ENCODE measurements at places on chromosomes 1 and 21.

DNA sequence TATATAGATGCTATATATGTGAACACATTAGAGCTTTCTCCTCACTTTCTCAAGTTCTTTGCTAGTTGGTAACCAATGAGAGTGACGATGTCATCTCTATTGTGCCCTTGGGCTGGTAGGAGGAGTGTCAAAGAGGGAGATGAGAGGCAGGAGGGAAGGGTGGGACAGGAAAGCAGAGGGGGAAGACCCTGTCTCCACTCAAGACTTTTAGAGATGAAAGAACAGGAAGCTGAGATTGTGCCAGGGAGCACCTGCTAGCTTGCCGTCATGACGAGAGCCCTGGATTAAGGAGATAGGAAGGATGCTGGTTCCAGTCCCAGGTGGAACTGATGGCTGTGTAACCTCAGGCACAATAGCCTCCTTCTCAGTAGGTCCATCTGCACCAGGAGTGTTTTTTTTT lies 16.7 kb downstream of the CNR2 start:
- DNase-seq, result no peak

GRCh38 chr1:119680723-119681122 lies 31.0 kb upstream of the PHGDH start:
- no peak for DNase-seq

DNA sequence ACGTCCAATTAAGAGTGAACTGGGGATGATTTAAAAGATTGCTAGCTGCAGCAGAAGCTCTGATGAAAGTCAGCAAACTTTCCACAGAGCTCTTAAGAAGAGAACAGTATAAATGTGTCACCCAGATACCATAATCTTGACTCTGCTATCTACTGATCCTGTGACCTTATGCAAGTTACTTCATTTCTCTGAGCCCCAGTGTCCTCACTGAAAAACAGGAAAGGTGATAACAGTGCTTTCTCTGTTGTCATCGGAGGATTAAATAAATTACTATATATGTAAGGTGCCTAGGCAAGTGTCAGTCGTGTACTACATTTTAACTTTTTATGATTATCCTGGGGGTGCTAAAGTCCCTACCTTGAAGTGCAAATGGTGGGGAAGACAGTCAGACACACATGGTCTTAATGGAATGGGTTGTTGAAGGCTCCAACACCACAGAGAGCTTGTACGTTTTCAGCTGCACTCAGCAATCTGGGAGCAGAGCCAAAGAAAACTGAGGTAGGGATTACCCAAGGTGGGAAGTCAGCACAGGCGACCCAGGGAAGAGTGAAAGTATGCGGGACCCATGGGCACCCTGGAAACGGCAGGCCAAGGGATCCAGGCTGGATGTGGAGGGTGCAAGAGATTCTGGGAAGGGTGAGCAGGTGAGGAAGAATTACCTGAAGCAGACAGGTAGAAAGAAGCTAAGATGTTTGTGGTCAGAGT lies 82.8 kb downstream of the DTL start:
- DNase-seq, result peak; percentile 55

GRCh38 chr1:181135815-181136737 lies 47.6 kb downstream of the IER5 start:
- peak; percentile 46 for DNase-seq

DNA sequence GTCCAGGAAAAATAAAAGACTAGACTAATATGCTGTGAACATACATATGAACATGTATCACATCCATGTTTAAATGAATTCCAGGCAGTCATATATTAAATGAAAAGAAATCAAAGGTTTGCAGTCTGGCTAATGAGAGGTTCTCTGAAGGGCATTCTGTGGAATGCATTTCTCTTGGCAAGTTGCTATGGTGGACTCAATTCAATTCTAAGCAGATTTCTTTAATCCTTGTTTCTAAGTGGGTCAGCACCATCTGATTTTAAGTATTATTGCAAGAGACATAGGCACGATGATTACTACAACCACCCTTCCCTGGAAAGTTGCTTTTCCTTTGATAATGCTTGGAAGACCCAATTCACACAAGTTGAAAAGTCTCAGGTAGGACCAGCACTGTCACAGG lies 23.9 kb upstream of the ABCA4 start:
- DNase-seq, result no peak

- DNase-seq, result no peak
Measured at GRCh38 chr1:103084181-103084580, 24.1 kb downstream of the COL11A1 start.

DNA sequence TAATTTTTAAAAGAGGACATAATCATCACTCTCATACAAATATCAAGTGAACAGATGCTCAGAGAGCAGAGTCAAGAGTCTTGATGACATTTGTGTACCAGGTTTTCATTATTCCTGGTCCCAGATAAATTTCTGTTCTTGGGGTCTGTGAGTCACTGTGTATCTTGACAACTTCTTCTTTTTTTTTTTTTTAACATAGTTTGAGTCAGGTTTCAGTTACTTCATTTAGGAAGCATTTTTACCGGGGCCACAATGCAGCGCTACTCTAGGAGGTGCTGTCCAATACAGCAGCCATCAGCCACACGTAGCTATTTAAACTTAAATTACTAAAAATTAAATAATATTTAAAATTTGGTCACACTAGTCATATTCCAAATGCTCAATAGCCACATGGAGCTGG lies 188.1 kb upstream of the SAMSN1 start:
- DNase-seq, result no peak

DNA sequence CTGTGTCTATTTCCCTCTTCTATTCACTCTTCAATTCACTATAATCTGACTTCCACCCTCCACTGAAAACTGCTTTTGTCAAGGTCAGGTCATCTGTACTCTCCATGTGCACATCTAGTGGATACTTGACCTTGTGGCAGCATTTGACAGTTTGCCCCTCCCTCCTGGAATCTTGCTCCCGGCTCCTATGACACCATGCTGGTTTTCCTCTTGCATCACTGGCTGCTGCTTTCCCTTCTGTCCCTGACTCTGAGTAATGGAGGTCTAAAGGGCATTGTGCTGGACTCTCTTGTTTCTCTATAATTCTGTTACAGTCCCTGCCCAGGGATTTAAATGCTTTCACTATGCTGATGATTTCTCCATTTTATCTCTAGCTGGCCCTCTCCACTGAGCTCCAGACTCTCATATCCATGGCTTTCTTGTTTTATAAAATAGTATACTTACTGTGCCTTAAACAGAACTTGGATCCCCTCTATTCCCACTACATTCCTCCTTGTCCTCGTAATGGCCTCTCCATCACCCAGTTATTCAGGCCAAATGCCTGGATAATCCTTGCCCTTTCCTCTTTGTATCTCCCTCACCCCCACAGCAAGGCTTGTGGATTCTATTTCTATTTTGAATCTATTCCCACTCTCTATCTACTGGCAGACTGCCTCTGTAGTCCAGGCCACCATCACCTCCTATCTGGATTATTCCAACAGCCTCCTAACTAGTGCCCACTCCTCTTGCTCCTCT lies 36.8 kb upstream of the PODN start:
- no peak for DNase-seq

DNA sequence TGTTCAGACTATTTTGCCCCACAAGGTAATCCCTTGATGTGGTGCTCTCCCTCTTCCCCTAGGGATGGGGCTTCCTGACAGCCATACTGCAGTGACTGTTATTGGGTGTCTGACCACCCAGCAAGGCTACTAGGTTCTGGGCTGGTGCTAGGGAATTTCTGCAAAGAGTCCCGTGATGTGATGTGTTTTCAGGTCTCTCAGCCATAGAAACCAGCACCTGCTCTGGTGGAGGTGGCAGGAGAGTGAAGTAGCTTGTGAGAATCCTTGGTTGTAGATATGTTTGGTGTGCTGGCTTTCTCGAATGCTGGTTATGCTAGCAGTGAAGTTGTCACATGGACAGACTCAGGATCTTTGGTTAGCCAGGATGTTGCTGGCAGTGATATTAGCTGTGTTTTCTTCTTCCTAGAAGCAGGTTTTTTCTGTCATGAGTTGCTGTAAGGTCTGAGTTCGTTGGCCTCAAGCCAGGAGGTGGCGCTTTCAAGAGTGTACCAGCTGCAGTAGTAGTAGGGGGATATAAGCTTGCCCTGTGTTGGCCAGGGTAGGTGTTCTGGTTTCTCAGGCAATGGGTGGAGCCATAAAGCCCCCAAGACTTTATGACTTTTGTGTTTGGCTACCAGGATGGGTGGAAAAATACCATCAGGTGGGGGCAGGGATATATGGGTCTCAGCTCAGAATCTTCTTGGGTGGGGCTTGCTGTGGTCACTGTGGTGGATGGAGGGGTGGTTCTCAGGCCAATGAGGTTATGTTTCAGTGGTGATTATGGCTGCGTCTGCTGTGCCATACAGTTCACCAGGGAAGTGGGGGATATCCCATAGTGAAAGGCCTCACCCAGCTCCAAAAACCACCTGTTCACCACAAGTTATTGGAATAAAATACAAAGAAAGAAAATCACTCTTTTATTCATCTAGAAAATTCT lies 1112.3 kb downstream of the KCNT2 start:
- DNase-seq, result no peak

DNA sequence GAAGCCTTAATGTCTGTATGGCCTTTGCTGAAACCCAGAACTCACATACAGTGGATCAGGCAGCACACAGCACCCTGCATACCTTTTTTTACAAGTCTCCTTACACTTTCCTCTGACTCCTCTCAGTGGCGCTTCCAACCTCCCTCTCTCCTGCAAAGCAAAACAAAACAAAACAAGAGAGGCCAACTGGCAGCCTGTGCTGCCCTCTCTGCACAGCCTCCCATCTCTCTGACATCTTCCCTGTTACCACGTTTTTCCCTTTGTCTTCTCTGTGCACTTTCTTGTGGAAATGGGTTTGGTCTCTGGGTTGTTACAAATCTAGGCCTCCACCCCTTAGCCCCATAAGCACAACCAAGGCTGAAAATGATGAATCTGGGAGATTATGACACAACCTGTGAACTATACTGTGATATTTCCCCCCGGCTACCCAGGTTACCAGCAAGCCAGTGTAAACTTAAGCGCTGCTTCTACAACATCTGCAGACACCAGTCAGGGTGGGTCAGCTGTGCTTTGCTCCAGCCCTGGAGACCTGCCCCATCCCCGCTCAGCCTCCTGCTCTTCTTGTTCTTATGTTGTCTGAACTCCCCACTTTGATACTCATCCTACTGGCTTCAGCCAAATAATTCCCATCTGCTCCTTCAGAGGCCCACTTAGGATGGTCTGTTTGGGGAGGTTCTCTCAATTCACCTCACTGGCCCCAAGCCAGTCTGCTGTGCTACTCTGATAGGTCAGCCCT lies 54.9 kb upstream of the FMOD start:
- DNase-seq, result no peak

GRCh38 chr21:33108228-33108627 lies 38.3 kb downstream of the OLIG1 start:
- no peak for DNase-seq

GRCh38 chr1:200351425-200351824 lies 58.4 kb downstream of the ZNF281 start:
- no peak for DNase-seq

DNA sequence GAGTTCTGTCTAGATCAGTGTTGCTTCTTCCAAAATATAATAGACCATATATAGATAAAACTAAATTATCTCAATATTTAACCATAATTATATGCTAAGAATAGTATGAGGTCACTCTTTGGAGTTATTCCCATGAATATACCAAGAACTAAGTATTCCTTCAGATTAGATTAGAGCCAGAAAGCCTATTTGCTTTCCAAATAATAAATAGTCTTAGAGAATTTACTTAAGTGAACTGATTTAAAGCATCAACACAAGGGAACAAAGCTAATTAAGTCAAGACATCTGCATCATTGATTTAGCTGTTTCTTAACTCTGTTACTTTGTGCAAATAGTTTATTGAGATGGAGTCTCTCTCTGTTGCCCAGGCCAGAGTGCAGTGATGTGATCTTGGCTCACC lies 35.7 kb downstream of the FNBP1L start:
- peak; percentile 14 for DNase-seq

DNA sequence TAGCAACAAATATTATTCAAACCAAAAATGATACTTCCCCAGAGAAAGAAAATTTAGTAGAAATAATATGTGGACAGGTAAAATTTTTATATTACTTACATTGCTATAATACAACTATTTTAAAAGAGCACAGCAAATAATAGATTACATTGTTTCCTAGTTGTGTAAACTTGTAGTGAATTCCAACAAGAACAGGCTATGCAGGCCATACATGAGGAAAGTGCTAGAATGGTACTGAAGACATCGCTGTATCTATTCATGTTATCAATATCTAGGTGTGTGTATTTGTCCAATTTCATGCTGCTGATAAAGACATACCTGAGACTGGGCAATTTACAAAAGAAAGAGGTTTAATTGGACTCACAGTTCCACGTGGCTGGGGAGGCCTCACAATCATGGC lies 47.9 kb upstream of the ADGRL2 start:
- DNase-seq, result no peak

DNA sequence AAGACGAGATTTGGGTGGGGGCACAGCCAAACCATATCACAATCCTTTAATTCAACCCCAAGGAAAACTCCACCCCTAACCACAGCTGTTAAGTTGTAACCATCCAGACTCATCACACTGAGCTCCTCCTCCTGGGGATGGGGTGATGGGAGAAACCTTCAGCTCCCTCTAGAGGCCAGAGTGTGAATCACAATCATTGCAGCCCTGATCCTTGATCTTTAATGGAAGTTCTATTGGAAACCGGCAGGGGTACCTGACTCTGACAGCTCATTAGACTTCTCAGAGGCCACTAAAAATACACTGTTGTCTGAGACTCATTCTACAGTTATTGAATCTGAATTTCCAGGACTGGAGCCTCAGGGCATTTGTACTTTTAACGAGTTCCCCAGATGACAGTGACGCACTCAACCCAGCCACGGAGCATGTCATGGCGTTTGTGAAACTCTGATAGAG lies 127.2 kb downstream of the IGSF21 start:
- peak; percentile 36 for DNase-seq

DNA sequence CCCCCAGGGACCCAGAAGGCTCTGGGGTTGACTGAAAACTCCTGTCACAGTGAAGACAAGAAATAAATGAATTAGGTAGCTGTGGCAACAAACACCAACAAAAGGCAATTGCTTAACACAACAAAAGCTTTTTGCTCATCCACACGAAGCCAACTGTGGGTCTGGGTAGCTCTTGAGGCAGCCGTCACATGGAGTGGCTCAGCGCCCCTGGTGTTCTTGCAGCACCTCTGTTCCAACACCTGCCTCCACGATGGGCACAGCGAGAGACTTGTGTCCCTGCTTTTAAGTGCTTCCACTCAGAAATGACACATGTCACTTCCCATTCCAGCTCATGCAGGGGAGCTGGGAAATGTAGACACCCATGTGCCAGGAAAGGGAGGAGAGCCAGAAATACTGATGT lies 364.5 kb upstream of the DUSP10 start:
- no peak for DNase-seq

GRCh38 chr1:90510143-90510542 lies 207.0 kb downstream of the BARHL2 start:
- no peak for DNase-seq

DNA sequence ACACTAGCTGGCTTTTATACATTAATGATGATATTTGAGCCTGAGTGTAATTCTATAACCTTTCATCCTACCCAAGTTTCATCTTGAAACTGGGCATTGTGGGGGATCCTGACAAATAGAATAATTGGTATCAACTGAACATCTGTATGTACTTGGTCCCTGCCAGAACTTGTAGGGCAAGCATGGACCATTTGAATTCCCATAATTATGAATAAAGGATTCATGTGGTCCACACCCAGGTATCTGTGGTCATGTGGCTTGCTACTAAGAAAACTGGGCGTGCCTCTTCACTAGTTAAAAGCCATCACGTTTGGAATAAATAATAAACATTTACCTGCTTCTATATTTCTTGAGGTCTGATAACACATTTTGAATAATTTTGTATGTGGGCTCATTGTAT lies 20.6 kb upstream of the VTCN1 start:
- DNase-seq, result no peak

Measured in stomach (tissue), 19 donors.